ENCODE measurements at places on chromosomes 6 and 20.

GRCh38 chr20:60955706-60956105 lies 296.4 kb upstream of the CDH4 start:
- DNase-seq, result no peak

- DNase-seq, result no peak
Measured at GRCh38 chr6:11778648-11779328, at the start of gene ADTRP. TSS of gene ADTRP (minus strand) at chr6:11778803. CDS start at chr6:11778759, 44 bp downstream.

GRCh38 chr6:109036574-109037294 lies 57.9 kb downstream of the SESN1 start:
- no peak for DNase-seq

DNA sequence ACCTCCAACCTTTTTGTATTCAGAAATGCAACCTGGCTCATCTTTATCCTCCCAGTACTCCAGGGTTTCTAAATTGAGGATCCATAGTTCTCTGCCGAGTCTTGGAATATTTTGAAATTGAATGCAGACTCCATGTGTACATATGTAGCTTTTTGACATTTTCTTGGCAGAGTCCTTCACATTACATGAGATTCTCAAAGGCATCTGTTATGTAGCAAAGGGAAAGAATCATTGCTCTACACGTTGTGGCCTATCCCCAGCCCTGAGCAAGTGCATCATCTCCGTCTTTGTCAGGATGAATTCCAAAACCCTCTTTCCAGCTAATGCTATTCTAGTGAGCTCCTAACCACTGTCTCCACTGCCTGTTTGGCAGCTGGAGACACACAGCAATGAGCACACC lies 742.9 kb downstream of the DHX35 start:
- no peak for DNase-seq

- DNase-seq, result no peak
Measured at GRCh38 chr6:108825326-108825725, 22.9 kb upstream of the ARMC2 start.

GRCh38 chr20:40640667-40641066 lies 48.4 kb downstream of the MAFB start:
- no peak for DNase-seq

DNA sequence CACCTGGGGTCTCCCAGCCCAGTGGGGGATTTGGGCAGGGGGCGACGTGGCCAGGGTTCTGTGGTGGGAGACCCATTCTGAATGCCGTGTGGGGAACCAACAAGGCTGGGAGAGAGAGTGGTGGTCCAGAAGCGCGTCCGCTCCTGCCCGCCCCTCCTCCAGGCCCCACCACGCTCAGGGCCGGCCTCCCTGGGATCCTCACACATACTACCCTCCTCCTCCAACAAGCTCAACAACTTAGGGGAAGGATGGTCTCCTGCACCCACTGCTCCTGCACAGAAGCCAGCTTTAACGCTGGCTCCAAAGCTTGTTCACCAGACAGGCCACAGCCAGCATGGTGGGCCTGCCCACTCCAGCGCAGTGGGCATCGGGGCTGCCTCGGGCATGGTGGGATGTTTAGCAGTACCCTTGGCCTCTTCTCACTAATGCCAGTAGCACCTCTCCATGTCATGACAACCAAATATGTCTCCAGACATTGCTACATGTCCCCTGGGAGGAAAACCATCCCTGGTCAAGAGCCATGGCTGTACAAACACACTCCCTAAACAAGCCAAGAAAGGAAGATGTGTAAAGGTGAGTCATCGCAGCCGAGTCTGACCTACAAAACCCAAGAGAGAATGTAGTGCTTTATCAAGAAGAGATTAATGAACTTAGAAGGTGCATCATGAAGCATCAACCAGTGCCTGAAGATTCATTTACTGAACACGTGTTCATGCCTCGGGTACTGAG lies 75.7 kb downstream of the BMP7 start:
- no peak for DNase-seq

- DNase-seq, result no peak
Measured at GRCh38 chr6:25404091-25404490, 124.9 kb downstream of the CARMIL1 start.

GRCh38 chr20:47547034-47547387 lies 45.3 kb downstream of the NCOA3 start:
- DNase-seq, result no peak
